ENCODE measurements at places on chromosomes 11 and 22. TPM values are rescaled to one million over a fixed set of nuclear protein-coding genes. Genes with fewer than 3 reads are reported as not detected.

DCHS1 gene
- total RNA-seq: 15.5 TPM

PARVG gene
- not detected for total RNA-seq

OR52B2 gene
- total RNA-seq: not detected

SYT9 gene
- total RNA-seq: 1.0 TPM

NDUFC2 gene
- total RNA-seq: 98.5 TPM

SYT7 gene
- 15.9 TPM for total RNA-seq

PDGFD gene
- total RNA-seq: 3.5 TPM

JHY gene
- 3.6 TPM for total RNA-seq

PKNOX2 gene
- total RNA-seq: 0.68 TPM

LRRN4CL gene
- total RNA-seq: not detected

NUDT8 gene
- 5.1 TPM for total RNA-seq

TTC36 gene
- total RNA-seq: 0.62 TPM

KRTAP5-11 gene
- not detected for total RNA-seq

ANAPC15 gene
- 31.7 TPM for total RNA-seq

APOA4 gene
- not detected for total RNA-seq

CD59 gene
- 469 TPM for total RNA-seq

NPAS4 gene
- not detected for total RNA-seq

SAA1 gene
- 5.8 TPM for total RNA-seq

SLC22A6 gene
- total RNA-seq: not detected

CTTN gene
- 324 TPM for total RNA-seq

KDELR3 gene
- total RNA-seq: 17.0 TPM

CYB5R2 gene
- 17.2 TPM for total RNA-seq

OR5P2 gene
- not detected for total RNA-seq

OR52I2 gene
- total RNA-seq: not detected

OR52H1 gene
- total RNA-seq: 0.75 TPM

TSSK2 gene
- not detected for total RNA-seq

ARHGEF17 gene
- total RNA-seq: 25.5 TPM

CHID1 gene
- total RNA-seq: 121 TPM

MCHR1 gene
- total RNA-seq: 1.7 TPM

SERGEF gene
- total RNA-seq: 20.5 TPM

DNAJB7 gene
- not detected for total RNA-seq

TRIM48 gene
- not detected for total RNA-seq

PRAME gene
- total RNA-seq: 3.7 TPM

PIH1D2 gene
- total RNA-seq: 1.4 TPM

C11orf91 gene
- total RNA-seq: not detected

DTX4 gene
- total RNA-seq: 7.4 TPM

TOB2 gene
- total RNA-seq: 36.1 TPM

ATP5MG gene
- 52.6 TPM for total RNA-seq

VPREB1 gene
- not detected for total RNA-seq

PANX2 gene
- total RNA-seq: 1.1 TPM

OR8H1 gene
- total RNA-seq: not detected

IRAG1 gene
- total RNA-seq: 0.21 TPM
